ENCODE measurements at places on chromosomes 7 and 10.

- DNase-seq: no peak
These were observed 99.7 kb upstream of the SDK1 start for GRCh38 chr7:3201306-3201705.

DNA sequence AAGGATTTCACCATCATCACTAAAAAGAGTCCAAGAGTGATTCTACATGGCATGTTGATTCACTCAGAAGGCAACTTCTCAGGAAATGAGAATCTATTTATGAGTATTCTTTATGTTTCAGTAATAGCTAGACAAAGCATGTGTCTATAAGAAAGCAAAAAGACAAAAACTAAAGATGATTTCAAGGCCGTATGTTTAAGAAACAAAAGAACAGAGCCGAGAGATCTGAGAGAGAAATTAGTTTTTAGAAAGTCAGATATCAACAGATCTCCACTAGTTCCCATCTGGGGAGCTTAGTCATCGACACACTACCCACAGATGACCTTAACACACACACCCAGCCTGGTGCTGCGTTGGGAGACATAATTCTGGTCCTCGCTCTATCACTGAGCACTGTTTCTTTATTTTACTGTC, 21.0 kb downstream of the PIP4K2A start:
- no peak for DNase-seq

- no peak for DNase-seq
These were observed 248.1 kb downstream of the MTERF1 start for GRCh38 chr7:91632234-91632940.

DNA sequence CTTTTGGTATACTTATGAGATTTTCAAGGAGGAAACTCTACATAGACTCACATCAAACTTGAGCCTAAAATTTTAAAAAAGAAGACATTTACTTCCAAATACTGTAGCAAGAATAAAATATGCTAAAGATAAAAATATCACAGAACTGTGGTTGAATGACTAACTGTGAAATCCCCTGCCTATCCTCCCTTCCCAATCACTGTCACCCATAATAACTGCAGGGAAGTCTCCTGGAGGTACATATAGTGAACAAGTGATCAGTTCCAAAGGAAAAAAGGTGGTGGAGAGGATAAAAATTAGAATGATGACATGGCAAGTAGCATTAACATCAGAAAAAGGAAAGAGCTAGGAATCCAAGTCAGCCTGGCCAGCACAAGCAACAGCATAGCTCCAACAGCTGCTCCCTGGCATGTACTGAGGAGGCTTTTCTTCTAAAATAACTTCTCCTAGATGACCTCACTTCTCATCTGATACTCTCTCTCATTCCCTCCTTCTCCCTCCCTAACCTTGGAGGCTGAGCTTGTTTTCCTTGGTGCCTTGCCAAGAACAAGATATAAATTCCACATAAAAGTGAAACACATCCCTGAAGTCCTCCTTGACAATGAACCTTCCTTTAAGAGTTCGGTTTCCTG, 124.0 kb downstream of the IQUB start:
- DNase-seq: no peak

GRCh38 chr7:129136887-129137642, 7.4 kb upstream of the TSPAN33 start:
- DNase-seq: peak; percentile 48

DNA sequence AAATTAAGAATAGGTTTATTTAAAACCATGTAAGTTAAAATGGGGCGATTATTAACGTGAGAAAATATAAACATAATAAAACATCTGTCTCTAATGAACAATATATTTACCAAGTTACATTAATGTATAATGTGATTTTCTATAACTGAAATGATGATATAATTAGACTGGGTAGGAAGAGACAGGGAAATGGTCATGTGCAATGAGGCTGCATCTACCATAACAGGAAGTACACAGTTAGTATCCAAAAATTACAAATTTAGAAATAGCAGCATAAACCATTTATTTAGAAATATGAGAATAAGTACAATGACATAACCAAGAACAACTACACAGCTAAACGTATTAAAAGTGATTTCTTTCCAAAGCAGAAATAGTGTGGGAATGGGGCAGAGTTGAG, 25.8 kb upstream of the BET1 start:
- DNase-seq: no peak

DNA sequence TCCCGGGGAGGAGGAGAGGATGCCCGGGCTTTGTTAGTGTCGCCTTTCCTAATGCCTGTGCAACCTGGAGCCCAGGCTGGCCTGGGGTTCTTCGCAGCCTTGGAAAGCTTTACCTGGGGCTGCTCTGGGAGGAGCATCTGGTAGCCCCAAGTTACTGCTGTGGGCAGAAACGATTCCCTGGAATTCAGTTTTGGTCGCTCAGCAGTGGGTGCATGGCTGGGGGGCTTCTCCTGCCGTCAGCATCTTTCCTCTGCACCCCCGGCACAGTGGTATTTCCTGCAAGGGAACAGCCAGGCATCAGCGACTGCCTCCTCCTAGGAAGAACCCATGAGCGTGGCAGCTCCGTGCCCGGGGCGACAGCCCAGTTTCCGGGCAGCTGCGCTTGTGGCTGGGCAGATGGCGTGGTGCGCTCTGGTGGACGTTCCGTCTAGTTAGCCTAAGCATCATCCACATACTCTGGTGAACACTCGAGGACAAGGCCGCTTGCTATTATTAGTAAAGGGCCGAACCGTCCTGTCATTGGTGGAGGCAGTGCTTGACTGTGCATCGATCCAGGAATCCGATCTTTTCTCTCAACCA, 107.0 kb upstream of the BTBD16 start:
- no peak for DNase-seq

- DNase-seq: peak; percentile 13
These were observed 48.8 kb downstream of the ADCYAP1R1 start for GRCh38 chr7:31100871-31101270.

- DNase-seq: no peak
These were observed 299.2 kb upstream of the ZMIZ1 start for GRCh38 chr10:78769526-78769925.

- DNase-seq: no peak
These were observed 113.1 kb downstream of the PARP12 start for GRCh38 chr7:139949629-139950028.

DNA sequence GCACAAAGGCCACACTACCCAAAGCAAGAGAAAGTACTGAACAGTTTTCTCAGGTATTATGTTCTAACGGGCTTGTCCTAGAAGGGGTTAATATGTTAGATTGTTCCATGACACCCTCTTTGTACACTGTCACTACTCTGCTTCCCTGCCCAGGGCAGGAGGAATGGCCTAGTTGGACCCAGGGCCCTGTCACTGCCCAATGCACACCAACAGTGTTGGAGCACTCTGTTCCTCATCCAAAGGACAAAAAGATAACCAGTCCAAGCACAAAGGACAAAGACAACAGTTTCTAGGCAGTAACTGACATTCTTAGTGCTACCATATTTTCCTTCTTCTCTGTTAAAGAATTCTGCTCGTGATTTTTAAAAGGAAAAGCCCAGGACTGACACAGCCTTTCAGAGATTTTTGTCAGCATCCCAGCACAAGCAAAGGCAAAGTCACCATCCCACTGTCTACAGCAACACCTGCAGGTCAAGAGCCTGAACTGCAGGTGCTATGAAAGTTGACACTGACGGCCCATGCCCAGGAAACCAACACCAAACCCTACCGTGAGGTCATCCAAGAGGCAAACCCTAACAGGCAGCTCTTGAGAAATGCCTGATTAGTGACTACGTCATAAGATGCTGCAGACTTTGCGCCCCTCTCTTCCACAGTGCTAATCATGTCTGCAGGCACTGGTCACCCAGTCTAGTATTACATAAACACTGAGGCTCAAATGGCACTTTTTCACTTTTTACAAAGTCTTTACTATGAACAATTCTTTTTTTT, 13.2 kb downstream of the NUDCD3 start:
- peak; percentile 48 for DNase-seq

GRCh38 chr7:102888561-102889233, 24.1 kb upstream of the LRRC17 start:
- DNase-seq: no peak

DNA sequence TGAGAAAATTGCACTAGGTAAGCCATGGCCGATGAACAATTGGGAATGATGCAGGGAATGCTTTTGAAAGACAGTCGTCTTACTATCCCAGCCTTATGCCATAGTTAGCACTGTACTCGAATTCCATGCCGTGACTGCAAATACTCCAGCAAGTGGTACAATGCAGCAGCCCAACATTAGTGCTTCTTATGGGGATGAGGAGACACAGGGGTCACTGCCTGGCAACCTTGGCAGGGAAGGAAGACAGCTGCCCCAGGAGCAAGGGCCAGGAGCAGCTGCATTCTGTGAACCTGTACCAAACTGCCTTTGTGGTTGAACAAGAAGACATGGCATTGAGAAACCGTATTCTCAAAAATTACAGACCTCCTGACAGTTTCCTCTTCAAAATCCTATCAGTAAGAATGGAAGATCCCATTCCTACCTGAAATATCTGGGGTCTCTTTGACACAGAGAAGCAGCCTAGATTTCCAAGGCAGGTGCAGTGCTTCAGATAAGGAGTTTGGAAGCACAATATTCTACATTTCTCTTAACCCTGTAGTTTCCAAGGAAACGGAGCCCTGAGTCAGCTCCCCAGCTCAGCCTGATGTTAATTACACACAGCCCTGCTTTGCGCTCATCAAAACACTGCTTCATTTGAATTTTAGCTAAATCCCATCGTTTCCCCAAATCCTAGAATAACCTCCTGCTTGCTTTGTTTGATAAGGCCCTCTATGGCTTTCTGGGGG, 49.0 kb upstream of the FRMD4A start:
- no peak for DNase-seq

DNA sequence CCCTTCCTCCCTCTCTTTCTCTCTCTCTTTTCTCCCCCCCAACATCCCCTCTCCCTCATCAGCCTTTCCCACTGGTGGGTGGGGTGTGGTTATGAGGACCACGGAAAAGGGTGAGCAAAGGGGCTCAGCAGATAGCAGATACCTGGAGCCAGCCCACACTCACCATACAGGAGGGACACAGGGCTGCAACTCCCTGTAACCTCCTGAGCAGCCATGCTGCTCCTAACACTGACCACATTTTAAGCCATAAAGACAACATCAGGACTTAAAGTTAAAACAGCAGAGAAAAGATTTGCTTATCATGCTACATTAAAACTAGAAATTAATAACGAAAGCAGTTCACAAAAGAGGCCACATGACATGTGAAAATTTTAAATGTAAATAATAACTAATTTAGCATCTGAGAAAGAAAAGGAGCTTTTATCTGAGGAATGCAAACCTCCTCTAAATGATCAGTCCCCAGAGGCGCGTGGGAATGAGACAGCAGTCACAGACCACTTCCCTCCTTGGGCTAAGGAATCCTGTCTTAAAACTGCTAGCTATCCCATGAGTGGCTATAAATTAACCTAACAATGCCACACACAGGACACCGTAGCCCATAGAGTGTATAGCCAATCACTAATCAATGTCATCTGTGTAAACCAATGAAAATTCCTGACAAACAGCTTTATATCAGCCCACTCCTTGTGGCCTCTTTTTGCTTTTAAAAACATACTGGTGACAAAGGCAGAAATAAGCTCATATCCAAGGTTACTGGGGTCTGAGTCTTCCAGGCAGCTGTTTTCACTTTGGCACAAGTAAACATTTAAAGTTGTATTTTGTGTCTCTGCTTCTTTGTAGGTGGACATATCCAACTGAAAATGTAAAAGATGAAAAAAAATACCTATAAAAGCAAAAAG, 33.3 kb downstream of the PKD1L1 start:
- DNase-seq: no peak

DNA sequence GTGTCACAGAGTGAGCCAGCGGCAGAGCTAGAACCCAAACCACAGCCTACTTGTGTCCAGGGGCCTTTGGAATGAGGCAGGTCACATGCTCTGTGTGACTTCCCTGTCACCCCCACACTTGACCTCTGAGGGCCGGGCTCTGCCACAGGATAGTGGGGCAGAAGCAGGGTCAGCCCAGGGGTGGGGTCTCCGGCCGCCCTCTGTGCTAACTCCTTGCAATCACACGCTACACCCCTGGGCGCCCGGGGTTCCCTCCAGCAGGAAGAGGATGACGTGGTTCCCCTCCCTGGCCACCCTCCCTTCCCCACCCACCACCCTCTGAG, 19.8 kb downstream of the TECPR1 start:
- no peak for DNase-seq

GRCh38 chr7:2553108-2553507, 2.2 kb downstream of the BRAT1 start:
- DNase-seq: no peak

DNA sequence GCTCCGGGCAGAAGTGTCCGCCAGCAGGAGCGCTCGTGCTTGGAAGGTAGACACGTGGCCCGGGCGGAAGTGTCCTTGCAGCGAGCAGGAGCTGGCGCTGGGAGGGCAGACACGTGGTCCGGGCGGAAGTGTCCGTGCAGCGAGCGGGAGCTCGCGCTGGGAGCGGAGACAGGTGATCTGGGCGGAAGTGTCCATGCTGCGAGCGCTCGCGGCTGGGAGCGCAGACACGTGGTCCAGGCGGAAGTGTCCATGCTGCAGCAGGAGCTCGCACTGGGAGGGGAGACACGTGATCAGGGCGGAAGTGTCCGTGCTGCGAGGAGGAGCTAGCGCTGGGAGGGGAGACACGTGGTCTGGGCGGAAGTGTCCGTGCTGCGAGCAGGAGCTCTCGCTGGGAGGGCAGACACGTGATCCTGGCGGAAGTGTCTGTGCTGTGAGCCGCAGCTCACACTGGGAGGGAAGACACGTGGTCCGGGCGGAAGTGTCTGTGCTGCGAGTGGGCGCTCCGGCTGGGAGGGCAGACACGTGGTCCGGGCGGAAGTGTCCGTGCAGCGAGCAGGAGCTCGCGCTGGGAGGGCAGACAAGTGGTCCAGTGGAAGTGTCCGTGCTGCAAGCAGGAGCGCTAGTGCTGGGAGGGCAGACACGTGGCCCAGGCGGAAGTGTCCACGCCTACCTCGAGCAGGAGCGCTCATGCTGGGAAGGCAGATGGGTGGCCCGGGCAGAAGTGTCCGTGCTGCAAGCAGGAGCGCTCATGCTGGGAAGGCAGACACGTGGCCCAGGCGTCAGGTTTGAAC, 41.1 kb upstream of the PRKAR1B start:
- DNase-seq: no peak

DNA sequence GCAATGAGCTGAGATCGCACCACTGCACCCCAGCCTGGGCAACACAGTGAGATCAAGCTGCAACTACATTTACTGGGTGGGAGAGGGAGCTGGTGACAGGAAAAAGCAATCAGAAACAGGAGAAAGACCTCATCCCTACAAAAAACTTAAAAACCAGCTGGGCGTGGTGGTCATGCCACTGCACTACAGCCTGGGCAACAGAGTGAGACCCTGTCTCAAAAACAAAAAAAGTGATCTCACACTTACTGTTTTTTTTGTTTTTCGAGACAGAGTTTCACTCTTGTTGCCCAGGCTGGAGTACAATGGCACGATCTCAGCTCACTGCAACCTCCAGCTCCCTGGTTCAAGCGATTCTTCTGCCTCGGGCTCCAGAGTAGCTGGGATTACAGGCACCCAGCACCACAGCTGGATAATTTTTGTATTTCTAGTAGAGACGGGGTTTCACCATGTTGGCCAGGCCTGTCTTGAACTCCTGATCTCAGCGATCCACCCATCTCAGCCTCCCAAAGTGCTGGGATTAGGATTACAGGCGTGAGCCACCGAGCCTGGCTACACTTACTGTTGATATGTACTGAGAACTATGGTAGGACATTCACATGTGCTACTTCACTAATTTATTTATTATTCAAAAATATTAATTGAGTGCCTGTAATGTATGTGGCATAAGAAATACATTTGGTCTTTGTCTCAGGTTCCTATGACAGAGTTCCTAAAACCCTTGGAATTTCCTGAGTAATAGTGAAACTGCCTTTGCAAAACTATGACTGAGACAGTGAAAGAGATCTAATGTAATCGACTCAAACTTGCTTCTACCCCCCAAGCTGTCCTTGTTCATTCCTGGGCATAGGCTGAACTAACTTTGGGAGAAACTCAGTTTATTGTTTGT, 27.7 kb upstream of the NRBF2 start:
- DNase-seq: no peak

All from GM13976 (cell line).